ENCODE measurements at places on chromosomes 1 and 21. TPM values are rescaled to one million over a fixed set of nuclear protein-coding genes. Genes with fewer than 3 reads are reported as not detected.
A peak's percentile ranks its signal among the peaks of the same experiment; 100 is the strongest.

DNA sequence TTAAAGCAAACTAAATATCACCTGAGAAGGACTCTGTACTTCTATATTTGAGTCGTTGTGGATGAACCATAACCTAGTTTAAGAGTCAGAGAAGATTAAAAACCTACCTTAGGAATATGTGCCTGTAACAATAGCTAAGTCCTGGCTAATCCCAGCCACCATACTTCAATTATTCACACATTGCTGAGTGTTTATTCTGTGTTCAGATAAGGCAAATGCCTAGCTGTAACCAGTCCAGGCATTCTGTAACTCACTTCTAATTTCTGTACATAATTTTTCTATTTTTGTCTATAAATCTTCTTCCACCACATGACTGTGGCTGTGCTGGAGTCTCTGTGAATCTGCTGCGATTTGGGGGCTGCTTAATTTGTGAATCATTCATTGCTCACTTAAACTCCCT lies 441.9 kb upstream of the ADAMTS5 start:
- no peaks in the 10 kb centered on the region for H3K4me1 ChIP-seq
- no peak for DNase-seq
- H3K27me3 ChIP-seq, result no peaks in the 10 kb centered on the region
- no peaks in the 10 kb centered on the region for H3K36me3 ChIP-seq
- no peak overlapping the region for H3K27ac ChIP-seq

DNA sequence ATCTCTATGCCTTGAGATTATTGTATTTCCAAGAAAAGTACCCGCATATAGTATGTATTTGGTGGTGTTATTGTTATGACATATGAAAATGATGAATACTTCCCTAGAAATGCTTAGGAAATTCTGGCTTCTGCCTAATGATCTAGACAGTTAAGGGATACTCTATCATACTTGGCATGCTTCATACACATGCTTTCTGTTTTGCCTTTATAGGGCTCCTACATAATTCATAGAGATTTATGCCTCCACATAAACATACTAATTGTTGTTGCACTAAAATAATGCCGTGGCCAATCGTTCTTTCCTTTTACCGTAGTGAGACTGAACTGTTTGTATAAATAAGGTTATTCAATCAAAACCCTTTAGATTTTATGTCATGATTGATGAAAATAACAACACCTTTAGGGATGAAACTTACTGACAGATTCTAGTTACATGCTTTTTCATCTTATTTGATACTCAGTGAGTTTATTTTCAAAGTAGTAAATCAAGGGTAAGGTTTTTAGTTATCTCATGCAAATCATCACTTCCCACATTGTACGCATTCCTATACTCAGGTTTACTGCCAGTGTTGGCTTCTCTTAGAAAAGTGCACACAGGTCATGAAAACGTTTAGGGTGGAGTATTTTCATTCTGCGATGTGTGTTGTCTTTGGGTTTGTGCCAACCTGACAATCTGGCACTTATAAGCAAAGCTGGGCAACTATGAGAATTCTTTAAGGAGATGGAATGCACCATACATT lies 40.5 kb upstream of the SCYL3 start:
- H3K4me1 ChIP-seq, result no peaks in the 10 kb centered on the region
- H3K36me3 ChIP-seq, result no peaks in the 10 kb centered on the region
- H3K4me3 ChIP-seq, result no peak overlapping the region
- no peak for DNase-seq
- no peak overlapping the region for H3K27ac ChIP-seq

- no peak for DNase-seq
- no peaks in the 10 kb centered on the region for H3K36me3 ChIP-seq
- no peak overlapping the region for H3K27ac ChIP-seq
- peak overlapping the region; percentile 81 for H3K4me3 ChIP-seq
- peaks cover 4% of the 10 kb centered on the region for H3K27me3 ChIP-seq
Observed at GRCh38 chr1:84078842-84079202, 65.2 kb upstream of the PRKACB start.

DNA sequence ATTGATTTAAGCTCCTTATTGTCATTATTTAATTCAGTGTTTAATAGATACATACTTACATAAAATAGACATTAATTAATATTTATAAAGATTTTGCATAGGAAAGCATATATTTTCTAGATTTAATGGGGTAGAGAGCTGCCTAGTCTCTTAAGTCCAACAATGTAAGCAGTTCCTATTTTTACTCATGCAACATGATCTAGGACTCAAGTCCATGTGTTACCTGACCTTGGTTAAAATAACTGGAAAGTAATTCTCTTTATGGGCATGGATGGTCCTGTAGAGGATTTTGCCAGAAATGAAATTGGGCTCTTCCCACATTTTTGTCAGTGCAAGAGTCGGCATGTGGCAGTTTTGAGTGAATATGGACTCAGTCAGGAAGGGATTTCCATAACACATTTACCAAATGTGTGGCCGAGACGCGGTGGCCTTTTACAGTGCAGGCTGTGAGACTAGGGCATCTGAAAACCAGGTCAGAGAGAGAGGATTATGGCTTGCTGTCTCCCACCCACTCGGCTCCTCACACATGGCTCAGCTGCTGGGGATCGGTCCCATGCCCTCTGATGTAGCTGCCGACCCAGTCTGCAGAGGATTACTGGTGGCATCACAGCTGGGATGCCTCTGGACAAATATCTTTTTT lies 6.2 kb upstream of the KIF1B start:
- peaks cover 6% of the 10 kb centered on the region for H3K27me3 ChIP-seq
- H3K4me1 ChIP-seq, result peaks cover under 1% of the 10 kb centered on the region
- no peak for DNase-seq
- no peak overlapping the region for H3K27ac ChIP-seq
- no peak overlapping the region for H3K4me3 ChIP-seq

DNA sequence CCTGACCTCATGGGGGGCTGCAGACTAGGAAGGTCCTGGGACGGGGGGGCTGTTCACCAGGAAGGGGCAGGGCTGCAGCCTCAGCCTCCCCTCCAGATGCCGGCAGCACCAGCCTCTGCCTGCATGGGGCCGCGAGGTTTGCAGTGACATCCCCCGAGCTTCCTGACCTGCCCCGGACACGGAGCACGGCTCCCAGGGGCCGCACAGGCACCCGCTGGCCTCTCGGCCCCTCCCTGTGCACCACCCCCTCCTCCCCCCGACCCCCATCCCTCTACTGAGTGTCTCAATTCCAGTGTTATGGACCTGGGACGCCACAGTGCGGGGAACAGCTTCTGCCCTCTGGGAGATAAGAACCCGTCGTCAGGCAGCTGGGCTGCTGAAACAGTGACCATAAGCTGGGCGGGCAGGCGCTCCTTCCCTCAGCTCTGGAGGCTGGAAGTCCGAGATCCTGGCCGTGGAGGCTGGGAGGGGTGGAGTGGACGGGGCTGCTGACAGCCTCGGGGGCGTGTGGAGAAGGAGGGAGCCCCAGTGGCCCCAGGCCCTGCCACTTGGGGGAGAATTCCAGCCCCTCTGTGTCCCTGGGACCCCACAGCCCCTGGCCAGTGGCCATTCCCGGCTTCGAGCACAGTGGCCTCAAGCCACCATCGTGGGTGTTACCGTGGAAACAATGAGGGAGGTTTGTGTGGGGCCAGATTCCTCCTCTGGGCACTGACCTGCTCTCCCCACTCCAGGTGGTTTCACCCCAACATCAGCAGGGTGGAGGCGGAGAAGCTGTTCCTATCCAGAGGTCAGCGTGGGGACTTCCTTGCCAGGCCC lies 11.6 kb downstream of the RNF223 start:
- H3K27me3 ChIP-seq, result peaks cover 20% of the 10 kb centered on the region
- H3K36me3 ChIP-seq, result peaks cover 15% of the 10 kb centered on the region
- H3K4me3 ChIP-seq, result peak overlapping the region; percentile 74
- DNase-seq, result peak; percentile 29
- H3K27ac ChIP-seq, result peak overlapping the region; percentile 83

- no peak for DNase-seq
- no peaks in the 10 kb centered on the region for H3K27me3 ChIP-seq
- no peak overlapping the region for H3K27ac ChIP-seq
- H3K36me3 ChIP-seq, result no peaks in the 10 kb centered on the region
Observed at GRCh38 chr1:41813755-41814745, 104.7 kb downstream of the HIVEP3 start.

DNA sequence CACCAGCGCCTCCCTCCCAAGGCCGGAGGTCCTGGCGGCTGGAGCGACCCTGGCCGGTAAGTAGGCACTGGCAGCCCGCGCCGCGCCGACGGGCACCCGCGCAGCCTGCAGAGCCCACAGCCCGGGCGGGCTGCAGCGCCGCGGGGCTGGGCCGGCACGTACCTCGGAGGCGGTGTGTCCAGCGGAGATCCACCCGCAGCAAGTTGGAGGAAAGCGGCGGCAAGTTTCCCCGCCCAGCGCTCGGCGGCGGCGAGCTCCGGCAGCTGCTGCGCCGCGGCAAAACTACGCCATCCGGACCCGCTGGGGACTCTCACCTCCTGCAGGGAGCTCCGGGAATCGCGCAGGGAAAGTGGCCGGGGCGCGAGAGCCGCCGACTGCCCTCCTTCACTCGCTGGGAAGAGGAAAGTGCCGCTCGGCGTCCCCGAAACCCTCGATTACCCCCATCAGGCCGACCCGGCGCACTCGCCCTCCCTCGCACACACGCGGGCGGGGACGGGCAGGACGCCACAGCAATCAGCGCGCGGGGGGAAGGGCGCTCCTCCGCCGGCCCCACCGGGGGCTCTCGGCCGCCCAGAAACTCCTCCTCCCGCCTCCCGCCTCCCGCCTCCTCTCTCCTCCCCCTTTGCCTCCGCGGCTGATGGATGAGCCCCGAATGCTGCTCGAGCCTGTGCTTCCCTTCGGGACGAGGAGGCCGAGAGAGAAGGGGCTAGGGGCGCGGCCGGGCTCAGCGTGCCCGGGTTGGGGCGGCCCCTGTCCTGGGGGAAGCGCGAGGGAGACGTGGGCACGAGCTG lies at the start of gene TGFBR3:
TGFBR3 (minus strand) TSS at position 436 of the 791 bp plus-strand sequence. CDS start 24,620 bp downstream, outside the sequence.
- H3K27ac ChIP-seq, result peak within 1 kb of the TSS; percentile 69
- peak within 1 kb of the TSS; percentile 92 for H3K4me3 ChIP-seq
- peak; percentile 74 for DNase-seq
- H3K36me3 ChIP-seq, result no peaks in the 10 kb centered on the region
- peaks cover 41% of the 10 kb centered on the region for H3K4me1 ChIP-seq

DNA sequence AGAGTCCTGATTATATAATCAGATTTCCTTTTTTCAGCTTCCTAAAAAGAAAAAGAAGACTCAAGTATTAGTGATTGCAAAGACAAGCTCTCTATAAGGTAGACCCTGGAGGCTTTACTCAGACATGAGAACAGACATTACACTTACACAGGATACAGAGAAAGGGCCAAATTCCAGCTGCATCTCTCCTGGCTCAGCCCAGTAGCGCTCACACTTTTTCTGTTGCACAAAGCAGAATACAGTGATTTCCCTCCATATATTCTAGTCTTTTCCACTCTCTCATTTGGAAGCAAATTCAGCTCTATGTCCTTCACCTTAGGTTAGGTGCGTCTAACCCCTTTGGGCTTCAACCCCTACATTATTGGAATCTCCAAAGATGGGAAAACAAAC lies 15.1 kb downstream of the PTPN22 start:
- H3K27me3 ChIP-seq, result no peaks in the 10 kb centered on the region
- H3K27ac ChIP-seq, result no peak overlapping the region
- H3K4me3 ChIP-seq, result no peak overlapping the region
- DNase-seq, result no peak
- H3K36me3 ChIP-seq, result peaks cover 41% of the 10 kb centered on the region

DNA sequence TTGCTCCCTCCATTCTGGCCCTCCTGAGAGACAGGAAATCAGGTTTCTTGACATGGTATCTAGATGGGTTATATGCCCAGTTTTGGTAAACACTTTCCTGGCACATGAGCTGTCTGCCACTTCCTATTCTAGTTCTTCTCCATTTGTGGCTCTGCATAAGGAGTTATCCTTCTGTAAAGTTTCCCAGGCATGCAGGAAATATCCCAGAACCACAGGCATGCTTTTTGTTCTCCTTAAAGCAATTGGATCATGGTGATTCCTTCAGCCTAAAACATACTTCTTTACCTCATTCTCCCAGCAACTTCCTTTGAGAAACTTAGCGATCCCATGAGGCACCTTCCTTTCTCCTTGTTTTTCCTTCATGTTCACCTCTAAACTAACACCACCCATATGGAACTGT lies 199.8 kb downstream of the CRB1 start:
- no peak overlapping the region for H3K4me3 ChIP-seq
- DNase-seq, result no peak
- no peak overlapping the region for H3K27ac ChIP-seq
- H3K4me1 ChIP-seq, result no peaks in the 10 kb centered on the region
- no peaks in the 10 kb centered on the region for H3K27me3 ChIP-seq

DNA sequence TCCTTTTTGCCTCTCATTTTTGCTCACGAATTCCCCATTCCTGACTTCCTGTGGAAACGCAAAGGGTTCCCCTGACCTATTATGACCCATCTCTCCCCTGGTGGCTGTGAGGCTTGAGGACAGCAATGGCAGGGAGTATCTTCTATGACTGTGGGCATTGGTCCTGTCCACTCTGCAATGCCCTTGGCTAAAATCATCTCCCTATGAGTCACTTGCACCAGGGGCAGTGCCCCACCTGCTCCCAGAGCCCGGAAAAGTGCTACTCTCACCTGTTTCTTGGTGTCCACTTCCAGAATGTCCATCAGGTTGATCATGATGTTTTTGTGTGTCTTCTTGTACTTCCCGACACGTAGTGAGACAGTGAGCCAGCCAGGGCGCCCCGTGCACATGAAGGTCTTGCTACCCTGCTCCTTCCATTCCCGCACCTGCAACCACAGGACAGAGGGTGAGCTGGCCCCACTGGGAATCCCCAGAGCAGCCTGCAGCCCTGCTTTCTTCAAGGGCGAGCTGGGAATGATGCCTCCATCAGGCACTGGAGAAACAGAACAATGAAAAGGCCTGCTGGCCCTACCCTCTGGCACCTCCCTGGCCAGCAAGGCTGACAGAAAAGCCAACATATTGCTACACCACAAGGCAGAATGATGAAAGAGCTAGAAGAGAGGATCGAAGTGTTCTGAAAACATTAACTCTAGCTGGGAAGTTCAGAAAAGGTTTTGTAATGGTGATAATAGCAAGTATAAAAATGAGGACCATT lies 3.5 kb downstream of the DHCR24 start:
- DNase-seq, result no peak
- peaks cover 47% of the 10 kb centered on the region for H3K4me1 ChIP-seq
- no peak overlapping the region for H3K4me3 ChIP-seq
- no peak overlapping the region for H3K27ac ChIP-seq
- H3K27me3 ChIP-seq, result no peaks in the 10 kb centered on the region

DNA sequence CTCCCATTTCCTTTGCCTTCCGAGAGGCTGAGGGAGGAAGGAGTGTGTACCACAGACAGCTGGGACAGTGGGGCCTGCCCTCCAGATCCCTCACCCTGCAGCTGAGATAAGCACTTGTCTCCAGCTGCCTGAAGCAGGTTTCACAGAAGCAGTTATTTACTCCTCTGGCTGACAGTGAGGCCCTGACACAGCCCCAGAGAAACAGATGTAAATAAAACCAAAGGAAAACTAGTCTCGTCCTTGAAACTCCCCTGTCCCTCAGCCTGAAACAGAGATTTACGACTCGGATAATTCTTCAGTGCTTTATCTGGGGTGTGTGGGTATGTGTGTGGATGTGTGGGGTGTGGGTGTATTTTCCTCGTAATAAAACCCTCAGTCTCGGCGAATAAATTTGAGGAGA lies 181.1 kb downstream of the IGSF21 start:
- no peak overlapping the region for H3K27ac ChIP-seq
- no peaks in the 10 kb centered on the region for H3K36me3 ChIP-seq
- H3K4me3 ChIP-seq, result no peak overlapping the region
- DNase-seq, result no peak
- H3K27me3 ChIP-seq, result peaks cover 13% of the 10 kb centered on the region

- peaks cover 2% of the 10 kb centered on the region for H3K36me3 ChIP-seq
- H3K4me1 ChIP-seq, result peaks cover 62% of the 10 kb centered on the region
Observed at GRCh38 chr1:1777950-1778662, at the start of gene NADK. TSS of gene NADK (minus strand) at chr1:1778470. CDS start at chr1:1765406, 13,064 bp downstream.

IFNLR1 gene
- total RNA-seq, result 6.2 TPM

GRCh38 chr1:112554411-112554810 lies 45.6 kb downstream of the WNT2B start:
- H3K4me3 ChIP-seq, result no peak overlapping the region
- peaks cover 8% of the 10 kb centered on the region for H3K36me3 ChIP-seq
- no peaks in the 10 kb centered on the region for H3K27me3 ChIP-seq
- DNase-seq, result no peak

ACOT11 gene
- 0.99 TPM for total RNA-seq

ZNF593OS gene
- total RNA-seq, result not detected

LCE1B gene
- not detected for total RNA-seq

All from activated CD4-positive, alpha-beta memory T cell treated with anti-CD3 and anti-CD28 coated beads for 36 hours (primary cell).